Tibial nerve (tissue), 4 donors: ENCODE measurements at places on chromosomes 1 and 21.

- no peaks in the 10 kb centered on the region for H3K4me1 ChIP-seq
- no peaks in the 10 kb centered on the region for H3K36me3 ChIP-seq
- no peak overlapping the region for H3K4me3 ChIP-seq
- H3K27me3 ChIP-seq = no peaks in the 10 kb centered on the region
These were observed 52.6 kb downstream of the CD247 start for GRCh38 chr1:167465743-167466142.

DNA sequence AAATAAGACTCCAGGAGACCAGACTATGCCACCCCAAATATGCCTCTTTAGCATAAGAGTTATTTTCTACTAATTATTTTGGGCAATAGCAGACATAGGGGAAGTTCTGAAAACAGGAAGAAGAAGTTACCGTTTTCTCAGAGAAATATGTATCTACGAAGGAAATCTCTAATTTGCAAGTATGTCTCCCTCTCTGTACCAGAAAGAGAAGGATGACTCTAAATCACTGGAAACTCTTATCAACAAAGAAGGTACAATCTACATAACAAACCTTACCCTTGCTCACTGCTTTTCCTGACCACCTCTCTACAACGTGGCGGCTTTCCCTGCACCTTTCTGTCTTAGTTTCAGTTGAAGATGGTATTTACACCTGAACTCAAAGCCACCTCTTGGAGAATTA lies 49.0 kb downstream of the OMA1 start:
- no peak overlapping the region for H3K4me3 ChIP-seq
- no peaks in the 10 kb centered on the region for H3K27me3 ChIP-seq
- H3K36me3 ChIP-seq = no peaks in the 10 kb centered on the region
- no peak overlapping the region for H3K27ac ChIP-seq
- no peaks in the 10 kb centered on the region for H3K4me1 ChIP-seq

- no peak for DNase-seq
- H3K36me3 ChIP-seq = no peaks in the 10 kb centered on the region
- no peaks in the 10 kb centered on the region for H3K27me3 ChIP-seq
- no peak overlapping the region for H3K4me3 ChIP-seq
- peaks cover 13% of the 10 kb centered on the region for H3K4me1 ChIP-seq
These were observed 5.6 kb downstream of the ELK4 start for GRCh38 chr1:205626216-205626615.

DNA sequence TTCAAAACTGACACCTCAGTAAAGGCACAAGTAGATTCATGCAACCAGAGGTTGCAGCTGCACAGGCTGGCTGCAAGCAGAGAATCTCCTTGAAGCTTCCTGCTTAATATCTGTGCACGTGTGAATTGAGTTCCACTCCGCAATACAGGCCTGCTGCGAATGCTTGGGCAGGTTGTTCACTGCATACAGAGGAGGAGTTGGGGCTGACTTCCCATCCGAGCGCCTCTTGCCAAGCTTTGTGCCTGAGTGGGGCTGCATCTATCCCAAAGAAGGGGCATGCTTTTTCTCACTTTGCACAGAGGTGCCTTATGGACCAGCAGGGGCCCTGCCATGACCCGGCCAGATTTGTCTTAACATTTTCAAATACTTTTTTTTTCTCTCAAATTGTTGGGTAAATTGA lies 17.9 kb upstream of the PADI1 start:
- H3K36me3 ChIP-seq = no peaks in the 10 kb centered on the region
- no peak for DNase-seq
- no peak overlapping the region for H3K4me3 ChIP-seq
- H3K27ac ChIP-seq = no peak overlapping the region
- H3K27me3 ChIP-seq = no peaks in the 10 kb centered on the region

- H3K27me3 ChIP-seq = no peaks in the 10 kb centered on the region
- H3K36me3 ChIP-seq = no peaks in the 10 kb centered on the region
- no peak for DNase-seq
- H3K4me3 ChIP-seq = no peak overlapping the region
These were observed 107.2 kb downstream of the GLIS1 start for GRCh38 chr1:53631622-53632310.

GRCh38 chr1:220717800-220718640 lies 27.9 kb downstream of the C1orf115 start:
- no peak for DNase-seq
- H3K27ac ChIP-seq = no peak overlapping the region
- no peaks in the 10 kb centered on the region for H3K4me1 ChIP-seq
- H3K36me3 ChIP-seq = no peaks in the 10 kb centered on the region
- H3K4me3 ChIP-seq = no peak overlapping the region

DNA sequence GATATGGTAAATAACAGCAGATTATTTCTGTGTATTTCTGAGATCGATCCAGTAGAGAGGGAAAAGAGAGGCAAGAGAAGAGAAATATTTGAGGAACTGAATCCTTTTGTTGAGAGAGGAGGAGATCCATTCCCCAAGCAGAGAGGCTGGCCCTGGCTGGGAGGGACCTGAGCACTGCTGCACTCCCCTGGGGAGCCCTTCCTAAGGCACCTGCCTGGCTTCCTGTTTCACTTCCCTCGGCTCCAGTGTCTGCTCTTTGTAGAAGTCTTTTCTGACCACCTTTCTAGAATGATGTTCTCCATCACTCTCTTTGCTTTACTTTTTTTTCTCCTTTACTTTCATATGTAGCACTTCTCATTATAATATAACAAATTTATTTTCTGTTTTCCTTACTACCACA lies 42.3 kb upstream of the SLC6A9 start:
- no peak overlapping the region for H3K27ac ChIP-seq
- H3K27me3 ChIP-seq = no peaks in the 10 kb centered on the region
- no peaks in the 10 kb centered on the region for H3K36me3 ChIP-seq
- no peak for DNase-seq
- no peak overlapping the region for H3K4me3 ChIP-seq
- H3K4me1 ChIP-seq = no peaks in the 10 kb centered on the region
